G401 (cell line): ENCODE measurements at places on chromosomes 3 and 15. TPM values are rescaled to one million over a fixed set of nuclear protein-coding genes. Genes with fewer than 3 reads are reported as not detected.
A peak's percentile ranks its signal among the peaks of the same experiment; 100 is the strongest.

IMPG2 gene
- total RNA-seq: not detected in 2 replicates

DNA sequence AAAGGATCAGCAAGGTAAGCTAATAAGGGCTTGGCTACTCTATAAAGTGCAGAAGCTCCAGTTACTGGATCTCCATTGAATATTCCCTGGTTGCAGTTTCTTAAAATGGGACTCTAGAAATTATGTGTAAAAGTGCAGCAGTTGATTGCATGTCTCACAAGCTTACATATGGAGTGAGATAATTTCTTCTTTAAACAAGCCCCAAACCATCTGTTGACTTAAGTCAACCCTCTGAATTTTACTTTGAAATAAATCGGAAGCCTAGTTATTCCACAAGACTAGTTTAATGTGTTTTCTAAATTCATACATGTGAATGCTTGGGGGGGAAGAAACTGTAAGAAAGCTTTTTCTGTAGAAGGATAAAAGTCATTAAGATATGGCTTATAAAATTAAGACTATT, 664.2 kb downstream of the NLGN1 start:
- no peak for DNase-seq

DNA sequence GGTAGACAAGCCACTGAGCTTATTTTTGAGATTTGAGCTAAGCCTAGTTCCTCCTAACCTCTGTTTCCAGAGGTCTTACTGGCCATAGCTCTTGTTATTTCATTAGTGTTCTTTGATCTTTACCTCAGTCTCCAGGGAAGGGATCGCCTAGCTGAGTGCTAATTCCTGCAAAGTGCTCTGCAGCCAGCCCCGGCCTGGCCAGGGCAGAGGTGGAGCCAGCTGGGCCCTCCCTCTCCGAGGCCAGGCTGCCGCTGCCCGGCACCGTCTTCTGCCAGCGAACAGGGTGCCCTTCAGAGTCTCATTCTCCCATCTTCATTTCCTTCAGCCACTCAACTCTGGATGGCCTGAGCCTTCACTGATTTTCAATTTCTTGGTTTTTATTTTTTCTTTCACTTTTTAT, 19.7 kb downstream of the FAN1 start:
- DNase-seq: no peak

DNA sequence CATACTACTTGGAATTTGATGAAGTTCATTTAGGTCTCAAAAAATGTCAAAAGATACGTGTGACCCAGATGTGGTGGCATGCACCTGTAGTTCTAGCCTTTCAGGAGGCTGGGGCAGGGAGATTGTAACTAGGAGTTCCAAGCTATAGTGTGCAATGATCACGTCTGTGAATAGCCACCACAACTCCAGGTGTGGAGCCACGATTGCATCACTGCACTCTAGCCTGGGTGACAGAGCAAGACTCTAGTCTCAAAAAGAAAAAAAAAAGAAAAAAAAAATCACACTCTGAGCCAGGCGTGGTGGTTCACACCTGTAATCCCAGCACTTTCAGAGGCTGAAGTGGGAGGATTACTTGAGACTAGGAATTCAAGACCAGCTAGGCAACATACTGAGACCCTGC, 14.2 kb downstream of the MAP4 start:
- no peak for DNase-seq

EPHB3 gene
- total RNA-seq: 2.8 and 3.9 TPM in 2 replicates

DNA sequence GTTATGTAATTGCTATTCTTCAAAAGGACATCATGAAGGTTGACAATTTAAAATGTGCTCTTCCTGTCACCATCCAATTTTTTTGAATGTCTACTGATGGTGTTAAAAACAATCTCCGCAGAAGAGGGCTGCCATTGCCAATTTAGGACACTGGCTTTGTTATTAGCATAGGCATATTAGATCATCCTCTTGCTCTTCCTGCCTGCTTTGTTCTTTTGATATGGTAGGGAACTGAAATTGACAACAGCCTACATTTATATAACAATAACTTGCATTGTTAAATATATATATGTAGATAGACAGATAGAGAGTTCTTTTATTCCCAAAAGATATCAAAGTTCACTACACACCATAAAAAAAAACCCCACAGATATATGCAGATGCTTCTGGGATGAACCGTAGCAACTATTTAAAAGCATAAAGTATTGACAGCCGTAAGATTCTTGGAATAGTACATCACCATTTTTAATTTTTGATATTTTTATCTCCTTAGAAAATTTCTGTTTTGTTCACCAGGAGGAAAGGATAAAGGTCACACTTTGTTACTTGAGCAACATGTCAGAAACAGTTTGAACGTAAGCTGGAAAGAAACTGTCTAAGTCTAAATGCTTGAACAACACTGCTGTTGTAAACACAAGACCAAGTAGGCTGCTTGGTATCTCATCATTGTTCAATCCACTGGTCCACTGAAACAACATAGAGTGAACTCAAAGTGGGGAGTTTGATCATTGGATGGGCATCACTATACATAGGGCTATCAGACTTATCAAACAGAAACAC, 66.5 kb downstream of the MDFIC2 start:
- DNase-seq: no peak

GPR149 gene
- total RNA-seq: 0.62 and 3.2 TPM in 2 replicates

DNA sequence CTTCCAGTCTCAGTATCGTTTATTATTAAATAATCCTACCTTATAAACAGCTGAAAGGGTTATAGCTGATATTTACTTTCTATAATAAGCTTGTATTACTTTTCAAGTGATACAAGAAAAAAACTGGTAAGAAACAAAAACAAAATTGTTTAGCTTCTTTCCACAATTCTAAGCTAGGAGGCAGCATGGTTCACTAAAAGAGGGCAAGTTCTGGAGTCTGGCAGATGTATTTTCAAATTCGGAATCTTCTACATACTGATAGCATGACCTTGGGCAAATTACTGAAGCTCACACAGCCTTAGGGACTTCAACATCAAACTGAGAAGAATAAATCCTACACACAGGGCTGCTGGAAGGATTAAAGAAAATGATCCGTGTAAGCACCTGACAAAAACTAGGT, 15.4 kb downstream of the C15orf62 start:
- DNase-seq: no peak

SPATA12 gene
- total RNA-seq: not detected in 2 replicates

MESP2 gene
- not detected in 2 replicates for total RNA-seq

DNA sequence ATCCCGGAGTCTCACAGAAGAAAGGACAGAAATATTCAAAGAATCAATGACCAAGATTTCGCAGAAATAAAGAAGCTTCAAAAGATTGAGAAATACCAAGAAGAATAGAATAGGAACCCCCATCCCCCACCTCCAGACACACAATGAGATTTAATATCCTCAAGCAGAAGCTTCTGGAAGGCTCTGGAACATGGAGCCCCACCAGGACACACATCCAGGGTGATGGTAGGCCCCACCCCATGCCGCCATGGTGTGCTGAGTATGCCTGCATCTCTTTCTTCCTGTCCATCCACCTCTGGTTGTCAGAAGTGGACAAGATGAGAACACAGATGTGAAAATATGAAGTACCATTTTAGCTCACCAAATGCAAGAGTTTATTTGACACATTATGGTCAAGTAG, 19.3 kb downstream of the PRR23E start:
- no peak for DNase-seq

GRCh38 chr15:33654860-33655259, 313.4 kb upstream of the CHRM5 start:
- DNase-seq: no peak

KBTBD13 gene
- total RNA-seq: 0.37 TPM in 1 of 2 replicates, not detected in the other

LMOD3 gene
- total RNA-seq: not detected in 2 replicates

DNA sequence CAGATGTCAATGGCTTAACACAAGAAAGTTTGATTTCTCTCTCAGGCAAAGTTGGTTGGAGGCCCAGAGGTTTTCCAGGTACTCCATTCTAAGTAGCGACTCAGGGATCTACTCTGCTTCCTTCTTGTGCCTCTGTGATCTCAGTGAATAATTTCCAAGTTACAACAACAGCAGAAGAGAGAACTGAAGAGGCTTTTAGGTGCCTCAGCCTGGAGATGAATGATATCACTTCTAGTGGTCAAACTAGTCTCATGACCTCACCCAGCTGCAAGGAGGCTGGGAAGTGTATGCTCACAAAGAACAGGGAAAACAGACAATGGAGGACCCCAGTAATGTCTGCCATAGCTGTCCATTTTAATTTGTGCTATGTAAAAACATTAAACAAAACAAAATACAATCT, 4.6 kb upstream of the PRICKLE2 start:
- DNase-seq: no peak

P2RY12 gene
- not detected in 2 replicates for total RNA-seq

- no peak for DNase-seq
These were observed 424.1 kb upstream of the TPM1 start for GRCh38 chr15:62618432-62618831.

- peak; percentile 94 for DNase-seq
These were observed 77.3 kb upstream of the MAGI1 start for GRCh38 chr3:66115858-66116654.

DNA sequence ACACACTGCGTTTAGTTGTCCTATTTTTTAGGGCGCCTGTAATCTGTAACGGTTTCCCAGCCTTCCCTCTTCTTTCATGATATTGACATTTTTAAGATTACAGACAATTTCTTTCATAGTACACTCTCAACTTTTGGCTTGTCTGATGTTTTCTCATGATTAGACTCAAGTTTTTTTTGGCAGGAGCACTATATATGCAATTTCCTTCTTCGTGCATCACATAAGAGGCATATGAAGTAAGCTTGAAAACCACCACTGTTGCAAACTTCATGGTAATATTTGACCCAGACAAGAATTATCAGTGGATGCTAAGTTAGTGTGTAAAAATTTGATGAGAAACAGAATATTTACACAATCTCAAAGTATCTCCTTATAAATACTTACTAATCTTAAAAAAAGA, 119.2 kb upstream of the CMC1 start:
- DNase-seq: no peak

GRCh38 chr15:73165435-73165834, 113.2 kb downstream of the NEO1 start:
- no peak for DNase-seq

DNA sequence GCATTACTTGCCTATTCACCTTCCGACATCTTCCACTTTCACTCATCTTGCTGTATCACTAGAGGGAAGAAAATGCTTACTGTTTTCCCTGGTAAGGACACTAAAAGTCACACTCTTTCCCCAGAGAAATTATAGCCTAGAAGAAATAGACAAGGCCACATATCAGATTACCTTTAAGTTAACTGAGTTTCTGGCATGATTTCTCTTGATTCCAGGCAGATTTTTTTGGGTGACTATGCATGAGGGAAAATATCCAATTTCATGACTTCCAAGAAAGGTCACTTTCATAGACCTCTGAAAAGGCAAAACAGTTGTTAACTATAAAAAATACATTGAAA, 30.3 kb downstream of the TCF12 start:
- DNase-seq: no peak

DNA sequence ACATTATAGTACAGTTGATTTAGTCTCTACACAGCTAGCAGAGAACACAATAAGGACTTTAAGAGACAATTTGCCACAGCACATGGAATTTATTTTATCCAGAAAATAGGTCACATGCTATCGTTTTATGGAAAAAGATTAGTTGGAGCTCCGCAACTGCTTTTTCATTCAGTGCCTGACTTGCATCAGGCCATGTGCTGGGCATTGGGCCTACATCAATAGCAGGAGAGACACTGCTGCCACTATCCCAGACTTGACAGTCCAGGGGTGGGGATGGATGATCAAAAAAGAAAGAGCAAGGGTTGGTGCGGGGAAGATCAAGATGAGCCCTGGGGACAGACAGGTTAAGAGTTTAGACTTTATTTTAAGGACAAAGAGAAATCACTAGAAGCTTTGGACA, 75.2 kb upstream of the C3orf80 start:
- no peak for DNase-seq

ARHGAP11A gene
- 29.0 and 44.1 TPM in 2 replicates for total RNA-seq

- no peak for DNase-seq
These were observed 117.7 kb downstream of the GOLIM4 start for GRCh38 chr3:167978071-167978470.

DNA sequence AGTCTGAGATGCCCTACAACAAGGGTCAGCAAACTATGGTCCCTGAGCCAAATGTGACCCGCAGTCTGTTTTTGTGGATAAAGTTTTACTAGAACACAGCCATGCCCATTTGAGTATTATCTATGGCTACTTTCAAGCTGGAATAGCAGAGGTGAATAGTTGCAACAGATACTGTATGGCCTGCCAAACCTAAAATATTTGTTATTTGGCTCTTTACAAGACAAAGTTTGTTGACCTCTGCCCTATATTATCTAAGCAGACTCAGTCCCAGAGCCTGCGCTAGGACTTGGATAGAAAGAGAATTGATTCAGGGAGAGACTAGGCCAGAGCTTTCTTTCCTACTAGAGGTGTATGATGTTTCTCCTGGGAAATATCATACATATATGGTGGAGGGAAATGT, 81.7 kb upstream of the NMNAT3 start:
- no peak for DNase-seq
